Mesenteric fat pad (tissue), 1 donor: ENCODE measurements at places on chromosomes 4 and X.

GRCh38 chr4:187724456-187724855, 271.1 kb upstream of the ZFP42 start:
- no peak for DNase-seq

- no peak for DNase-seq
These were observed 9.7 kb upstream of the COMMD8 start for GRCh38 chr4:47473141-47473750.

- DNase-seq, result no peak
These were observed 490.7 kb upstream of the TENM3 start for GRCh38 chr4:181752516-181752915.

DNA sequence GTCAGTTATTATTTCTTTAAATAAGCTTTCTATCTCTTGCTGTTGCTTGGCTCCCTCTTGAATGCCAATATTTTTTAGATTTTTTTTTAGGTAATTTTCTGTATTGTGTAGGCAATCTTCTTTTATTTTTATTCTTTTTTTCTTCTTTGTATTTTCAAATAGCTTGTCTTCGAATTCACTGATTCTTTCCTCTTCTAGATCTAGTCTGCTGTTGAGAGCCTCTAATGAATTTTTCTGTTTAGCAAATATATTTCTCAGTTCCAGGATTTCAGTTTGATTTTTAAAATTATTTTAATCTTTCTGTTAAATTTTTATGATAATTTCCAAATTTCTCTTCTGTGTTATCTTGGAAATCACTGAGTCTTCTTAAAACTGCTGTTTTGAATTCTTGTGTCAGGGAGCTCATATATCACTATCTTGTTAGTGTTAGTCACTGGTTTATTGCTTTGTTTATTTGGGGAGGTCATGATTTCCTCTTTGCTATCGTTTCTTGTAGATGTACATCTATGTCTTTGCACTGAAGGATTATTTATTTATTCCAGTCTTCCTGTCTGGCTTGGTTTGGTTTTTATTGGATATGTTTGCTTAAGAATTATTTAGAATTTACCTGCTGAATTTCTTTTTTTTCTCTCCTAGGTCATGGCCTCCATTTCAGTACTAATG, 39.9 kb upstream of the GPRIN3 start:
- no peak for DNase-seq

DNA sequence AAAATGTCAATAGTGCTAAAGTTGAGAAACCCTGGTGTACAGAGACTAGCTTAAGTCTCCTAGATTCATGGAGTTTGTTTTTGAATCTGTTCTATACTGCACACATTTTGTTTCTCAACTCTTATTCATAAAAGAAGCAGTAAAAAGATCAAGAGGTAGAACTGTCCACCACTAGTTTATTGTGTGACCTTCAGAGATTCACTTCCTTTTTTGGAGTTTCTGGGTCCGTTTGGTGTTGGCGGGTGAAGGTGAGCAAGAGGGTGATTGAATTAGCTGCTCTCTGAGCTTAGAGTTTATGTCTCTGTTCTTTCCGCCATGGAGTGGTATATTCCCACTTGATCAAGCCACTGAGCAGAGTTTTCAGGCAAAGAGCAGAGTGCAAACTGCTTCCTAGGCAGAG, 21.4 kb upstream of the PLAC1 start:
- no peak for DNase-seq

GRCh38 chrX:49266523-49267445, 2.3 kb upstream of the FOXP3 start:
- no peak for DNase-seq

- DNase-seq, result no peak
These were observed 6.5 kb upstream of the EXOSC9 start for GRCh38 chr4:121794505-121795188.

- no peak for DNase-seq
These were observed 7.6 kb upstream of the HTRA3 start for GRCh38 chr4:8261851-8262535.

DNA sequence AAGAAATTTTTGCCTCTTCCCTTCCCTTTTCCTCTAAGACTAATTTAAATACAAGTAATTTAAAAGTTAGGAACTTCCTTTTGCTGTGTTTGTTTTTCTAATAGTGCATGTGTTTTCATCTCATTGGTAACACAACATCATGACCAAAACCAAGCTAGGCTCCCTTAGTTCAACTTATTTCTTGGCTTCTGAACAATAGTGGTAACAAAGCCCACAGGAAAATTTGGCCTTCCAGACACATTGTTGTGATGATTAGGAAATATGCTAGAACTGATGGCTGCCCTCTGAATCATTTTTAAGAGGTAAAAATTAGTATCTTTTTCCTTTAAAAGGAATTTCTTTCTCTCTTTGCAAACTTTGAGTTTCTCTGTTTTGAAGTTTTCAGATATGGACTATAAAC, 25.5 kb upstream of the TEC start:
- no peak for DNase-seq

DNA sequence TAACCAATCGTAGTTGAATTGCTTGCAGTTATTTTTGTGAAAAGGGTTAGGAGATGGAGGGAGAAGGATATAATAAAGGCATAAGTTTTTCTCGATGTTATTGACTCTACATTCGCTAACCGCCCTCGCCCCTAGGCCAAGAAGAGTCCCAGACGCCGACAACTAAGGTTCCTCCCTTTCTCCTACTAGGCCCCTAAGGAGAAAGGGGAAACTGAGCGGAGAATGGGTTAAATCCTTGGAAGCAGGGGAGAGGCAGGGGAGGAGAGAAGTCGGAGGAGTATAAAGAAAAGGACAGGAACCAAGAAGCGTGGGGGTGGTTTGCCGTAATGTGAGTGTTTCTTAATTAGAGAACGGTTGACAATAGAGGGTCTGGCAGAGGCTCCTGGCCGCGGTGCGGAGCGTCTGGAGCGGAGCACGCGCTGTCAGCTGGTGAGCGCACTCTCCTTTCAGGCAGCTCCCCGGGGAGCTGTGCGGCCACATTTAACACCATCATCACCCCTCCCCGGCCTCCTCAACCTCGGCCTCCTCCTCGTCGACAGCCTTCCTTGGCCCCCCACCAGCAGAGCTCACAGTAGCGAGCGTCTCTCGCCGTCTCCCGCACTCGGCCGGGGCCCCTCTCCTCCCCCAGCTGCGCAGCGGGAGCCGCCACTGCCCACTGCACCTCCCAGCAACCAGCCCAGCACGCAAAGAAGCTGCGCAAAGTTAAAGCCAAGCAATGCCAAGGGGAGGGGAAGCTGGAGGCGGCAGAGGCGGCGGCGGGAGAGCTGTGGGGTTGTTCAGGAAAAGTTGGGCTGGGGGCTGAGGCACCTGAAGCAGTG, 5.9 kb downstream of the ATOH1 start:
- no peak for DNase-seq

DNA sequence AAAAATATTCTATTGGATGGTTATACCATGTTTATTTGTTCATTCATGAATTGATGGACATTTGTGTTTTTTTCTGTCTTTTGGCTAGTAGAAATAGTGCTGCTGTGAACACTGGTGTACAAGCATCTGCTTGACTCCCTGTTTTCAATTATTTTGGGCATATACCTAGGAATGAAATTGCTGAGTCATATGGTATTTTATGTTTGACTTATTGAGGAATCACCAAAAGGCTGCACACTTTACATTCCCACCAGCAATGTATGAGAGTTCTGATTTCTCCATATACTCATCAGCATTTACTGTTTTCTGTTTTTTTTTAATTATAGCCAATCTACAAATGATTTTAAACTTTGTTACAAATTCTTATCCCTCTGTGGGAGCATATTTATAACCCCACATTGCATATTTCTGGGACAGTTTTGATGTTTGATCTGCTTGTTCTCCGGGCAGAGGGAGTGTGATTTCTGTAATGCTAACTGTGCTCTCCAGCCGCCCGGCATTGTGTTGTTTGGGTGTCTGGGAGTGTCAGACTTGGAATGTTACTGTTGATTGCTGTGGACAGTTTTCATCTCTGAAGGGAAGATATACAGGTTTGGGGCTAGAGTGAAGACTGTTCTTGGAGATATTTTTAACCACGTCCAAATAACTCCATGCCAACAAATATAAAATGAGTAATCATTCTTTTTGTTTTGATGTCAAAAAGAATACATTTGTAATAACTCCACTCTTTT, 60.5 kb upstream of the PGRMC2 start:
- DNase-seq, result no peak

- DNase-seq, result no peak
These were observed 1.1 kb downstream of the XIAP start for GRCh38 chrX:123860983-123861382.

- no peak for DNase-seq
These were observed 2141.9 kb upstream of the AGA start for GRCh38 chr4:179584101-179584500.

DNA sequence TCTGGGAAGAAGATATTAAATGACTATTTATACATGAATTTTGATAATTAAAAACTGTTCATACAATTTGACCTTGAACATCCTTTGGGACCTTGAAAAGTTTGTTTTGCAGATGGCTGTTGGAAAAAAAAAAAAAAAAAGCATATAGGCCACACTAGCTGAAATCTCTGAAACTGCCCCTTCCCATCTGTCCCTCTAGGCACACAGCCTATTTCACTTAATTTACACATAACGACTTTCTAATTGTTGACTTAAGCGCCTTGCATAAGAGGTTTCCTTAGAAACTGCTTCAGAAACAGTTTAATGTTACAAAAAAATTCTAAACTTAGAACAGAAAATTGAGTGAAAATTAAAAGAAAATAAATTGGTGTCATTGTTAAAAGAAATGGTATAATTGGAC, 131.0 kb downstream of the COX18 start:
- DNase-seq, result no peak

DNA sequence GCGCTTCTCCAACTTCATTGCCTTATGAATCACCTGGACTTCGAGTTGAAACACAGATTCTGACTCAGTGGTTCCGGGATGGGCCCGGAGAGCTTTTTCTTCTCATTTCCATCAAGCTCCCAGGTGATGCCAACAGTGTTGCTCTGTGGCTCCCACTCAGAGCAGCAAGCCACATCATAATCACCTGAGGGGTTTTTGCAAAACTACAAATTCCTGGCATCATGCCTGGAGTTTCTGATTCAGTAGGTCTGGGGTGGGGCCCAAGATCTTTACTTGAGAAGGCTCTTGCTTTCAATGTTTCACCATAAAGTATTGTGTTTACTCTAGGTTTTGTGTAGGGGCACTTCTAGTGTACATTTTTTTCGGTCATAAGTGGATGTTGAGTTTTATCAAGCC, 7.0 kb downstream of the MTM1 start:
- no peak for DNase-seq

DNA sequence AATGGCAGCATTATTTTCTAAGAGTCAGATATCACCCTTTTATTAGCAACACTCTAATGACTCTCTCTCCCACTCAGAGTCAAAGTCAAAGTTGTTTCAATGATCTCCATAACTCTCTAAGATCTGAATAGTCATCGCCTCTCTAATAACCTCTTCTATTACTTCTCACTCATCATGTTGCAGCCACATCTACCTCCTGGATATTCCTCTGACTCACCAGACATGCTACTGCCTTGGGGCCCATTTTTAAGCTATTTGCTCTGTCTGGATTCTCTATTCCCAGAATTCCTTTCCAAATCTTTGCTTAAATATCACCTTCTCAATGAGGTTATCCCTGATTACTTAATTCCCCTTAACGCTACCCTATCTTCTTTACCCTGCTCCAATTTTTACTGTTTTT, 391.8 kb upstream of the MAGEB16 start:
- no peak for DNase-seq

GRCh38 chr4:152571296-152571695, 35.4 kb upstream of the FBXW7 start:
- no peak for DNase-seq

DNA sequence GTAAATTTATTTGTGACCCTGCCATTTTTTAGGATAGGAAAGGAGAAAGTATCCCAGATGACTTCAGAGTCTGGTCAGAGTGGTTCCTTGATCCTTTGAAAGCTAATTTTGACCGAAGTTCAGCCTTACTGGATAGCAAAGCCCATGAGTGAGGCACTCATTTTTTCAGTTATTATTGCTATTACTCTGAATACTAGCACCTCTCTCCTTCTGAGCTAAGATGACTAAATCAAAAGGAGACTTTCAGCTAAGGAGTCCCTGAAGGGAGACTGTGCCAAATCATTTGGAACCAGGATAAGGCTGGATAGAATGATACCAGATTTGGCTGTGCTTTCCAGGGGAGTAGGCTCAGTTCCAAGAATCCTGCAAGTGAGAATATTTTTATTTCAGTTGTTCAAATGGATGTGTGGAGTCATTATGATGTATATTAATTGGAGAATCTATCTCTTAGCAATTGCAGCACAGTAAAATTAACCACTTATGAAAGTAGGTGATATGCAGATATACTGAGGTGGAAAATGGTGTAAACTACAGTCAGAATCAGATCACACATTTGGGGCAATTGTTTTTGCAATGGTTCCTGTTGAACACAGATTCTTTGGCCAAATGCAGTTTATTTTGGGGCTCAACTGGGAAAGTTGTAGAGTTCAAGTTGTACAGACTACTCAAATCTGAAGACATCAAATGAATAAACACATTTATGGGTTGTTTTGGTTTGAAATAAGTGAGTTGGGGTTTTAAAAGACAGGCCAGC, 1.2 kb downstream of the P2RY10 start:
- DNase-seq, result no peak

GRCh38 chrX:124720532-124720931, 374.2 kb downstream of the SH2D1A start:
- DNase-seq, result no peak

DNA sequence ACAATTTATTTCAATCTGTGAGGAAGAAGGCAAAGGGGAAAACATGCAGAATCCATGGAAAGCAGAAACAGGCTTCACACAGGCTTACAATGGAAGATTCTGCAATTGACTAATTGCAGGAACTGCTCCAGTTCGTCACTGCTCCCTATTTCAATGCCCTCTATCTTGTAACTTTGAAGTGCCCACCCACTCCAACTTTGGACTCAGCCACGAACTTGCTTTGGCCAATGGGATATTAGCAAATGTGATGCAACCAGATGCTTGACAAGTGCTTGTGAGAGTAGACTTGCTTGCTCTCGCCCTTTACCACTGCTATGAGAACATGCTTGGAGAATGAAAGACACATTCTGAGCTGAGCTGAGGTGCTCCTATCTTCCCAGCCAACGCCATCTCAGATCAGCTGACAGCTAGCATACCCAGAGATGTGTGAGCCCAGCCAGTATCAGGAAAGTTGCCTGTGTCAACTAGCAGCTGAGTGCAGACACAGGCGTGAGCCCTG, 105.7 kb upstream of the PTCHD1 start:
- no peak for DNase-seq

GRCh38 chr4:165055601-165056000, 1.9 kb downstream of the TRIM75 start:
- DNase-seq, result no peak

GRCh38 chr4:184310171-184310567, 92.5 kb upstream of the ENPP6 start:
- DNase-seq, result no peak

- no peak for DNase-seq
These were observed 124.9 kb upstream of the CYSLTR1 start for GRCh38 chrX:78452356-78452755.

DNA sequence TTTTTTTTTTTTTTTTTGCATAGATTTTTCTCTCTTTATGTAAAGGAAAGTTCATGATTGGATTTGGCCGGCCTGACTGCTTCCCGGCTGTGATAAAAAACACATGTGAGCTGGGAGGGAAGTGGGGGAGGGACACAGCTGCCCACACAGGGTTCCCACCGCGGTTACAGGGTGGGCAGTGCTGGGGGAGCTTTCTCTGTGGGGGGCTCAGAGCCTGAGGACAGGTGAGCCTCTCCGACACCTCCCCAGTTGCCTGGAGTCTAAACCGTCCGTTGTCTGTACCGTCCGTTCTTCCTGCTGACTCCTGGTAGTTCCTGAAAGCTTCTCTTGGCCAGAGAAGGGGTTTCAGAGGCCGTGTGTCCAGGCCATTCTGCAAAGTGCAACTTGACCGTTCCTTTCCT, 21.8 kb downstream of the SHOX start:
- DNase-seq, result peak; percentile 62
